Naive thymus-derived CD8-positive, alpha-beta T cell (primary cell): ENCODE measurements at places on chromosomes 7 and 10. TPM values are rescaled to one million over a fixed set of nuclear protein-coding genes. Genes with fewer than 3 reads are reported as not detected.

GRCh38 chr10:114220281-114220680, 18.8 kb upstream of the VWA2 start:
- H3K27ac ChIP-seq: no peak overlapping the region
- H3K4me3 ChIP-seq: no peak overlapping the region
- peaks cover 13% of the 10 kb centered on the region for H3K27me3 ChIP-seq
- H3K4me1 ChIP-seq: no peaks in the 10 kb centered on the region
- no peaks in the 10 kb centered on the region for H3K36me3 ChIP-seq

GRCh38 chr7:142670511-142670910, 78.8 kb upstream of the PRSS1 start:
- H3K27me3 ChIP-seq: no peaks in the 10 kb centered on the region
- DNase-seq: no peak
- H3K36me3 ChIP-seq: no peaks in the 10 kb centered on the region
- H3K4me3 ChIP-seq: peak overlapping the region; percentile 57
- H3K4me1 ChIP-seq: peaks cover 32% of the 10 kb centered on the region
- no peak overlapping the region for H3K27ac ChIP-seq

The OPALIN gene
- not detected for total RNA-seq

DNA sequence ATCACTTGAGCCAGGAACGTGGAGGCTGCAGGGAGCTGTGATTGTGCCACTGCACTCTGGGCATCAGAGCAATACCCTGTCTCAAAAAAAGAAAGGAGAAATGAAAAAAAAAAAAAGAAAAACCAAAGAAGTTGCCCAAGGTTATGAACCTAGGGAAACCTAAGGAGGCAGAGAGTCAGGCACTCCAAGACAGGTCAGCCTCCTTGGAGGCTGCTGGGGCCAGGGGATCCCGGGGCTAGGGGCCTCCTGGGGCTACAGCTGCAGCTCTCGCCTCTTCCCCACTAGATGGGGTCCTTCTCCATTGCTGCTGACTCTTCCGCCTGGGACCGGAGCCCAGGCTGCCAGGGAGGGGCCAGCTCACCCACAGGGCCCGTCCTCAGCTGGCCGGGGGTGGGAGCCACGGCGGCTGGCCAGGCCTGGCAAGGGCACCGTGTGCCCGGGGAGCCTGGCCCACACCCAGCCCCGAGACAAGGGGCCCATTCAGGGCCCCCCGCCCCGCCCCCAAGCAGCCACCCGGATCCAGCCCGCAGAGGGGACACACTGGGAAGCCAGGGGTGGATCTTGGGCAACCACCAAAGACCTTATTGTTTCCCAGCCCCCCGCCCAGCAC, 1.7 kb upstream of the SPACDR start:
- no peaks in the 10 kb centered on the region for H3K36me3 ChIP-seq
- peak overlapping the region; percentile 86 for H3K27ac ChIP-seq
- DNase-seq: no peak
- no peak overlapping the region for H3K4me3 ChIP-seq
- peaks cover 4% of the 10 kb centered on the region for H3K4me1 ChIP-seq

The CYP3A5 gene
- not detected for total RNA-seq

The GTF2IRD1 gene
- 1.3 TPM for total RNA-seq
